Urinary bladder (tissue), 4 donors: ENCODE measurements at places on chromosomes 12 and 14. TPM values are rescaled to one million over a fixed set of nuclear protein-coding genes. Genes with fewer than 3 reads are reported as not detected.

DNA sequence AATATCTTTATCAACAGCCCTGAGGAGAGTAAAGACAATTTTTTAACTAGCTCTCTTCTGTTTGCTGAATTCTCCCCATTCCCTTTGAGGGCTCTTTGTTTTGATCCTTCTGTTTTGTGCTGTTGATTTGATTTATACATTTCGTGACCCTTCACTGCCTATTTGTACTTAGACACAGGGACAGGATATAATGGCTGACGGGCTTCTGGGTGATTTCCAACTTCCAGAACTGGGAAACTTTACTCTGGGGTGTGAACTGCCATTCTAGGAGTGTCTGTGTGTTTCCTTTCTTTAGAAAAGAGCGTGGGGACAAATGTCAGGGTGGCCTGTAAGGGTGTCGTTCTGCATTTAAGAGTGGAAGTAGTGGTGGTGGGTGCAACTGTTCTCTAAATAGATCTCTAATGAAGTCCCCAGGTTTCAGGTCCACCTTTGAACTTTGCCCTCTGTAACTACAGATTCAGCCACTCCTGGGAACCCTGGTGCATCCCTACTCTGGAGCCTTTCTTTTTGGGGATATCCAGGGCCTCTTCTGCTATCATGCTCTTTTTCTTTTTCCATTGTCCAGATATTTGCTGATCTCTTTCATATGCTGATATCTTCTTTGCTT, 22.3 kb upstream of the SSPN start:
- no peak for DNase-seq

DNA sequence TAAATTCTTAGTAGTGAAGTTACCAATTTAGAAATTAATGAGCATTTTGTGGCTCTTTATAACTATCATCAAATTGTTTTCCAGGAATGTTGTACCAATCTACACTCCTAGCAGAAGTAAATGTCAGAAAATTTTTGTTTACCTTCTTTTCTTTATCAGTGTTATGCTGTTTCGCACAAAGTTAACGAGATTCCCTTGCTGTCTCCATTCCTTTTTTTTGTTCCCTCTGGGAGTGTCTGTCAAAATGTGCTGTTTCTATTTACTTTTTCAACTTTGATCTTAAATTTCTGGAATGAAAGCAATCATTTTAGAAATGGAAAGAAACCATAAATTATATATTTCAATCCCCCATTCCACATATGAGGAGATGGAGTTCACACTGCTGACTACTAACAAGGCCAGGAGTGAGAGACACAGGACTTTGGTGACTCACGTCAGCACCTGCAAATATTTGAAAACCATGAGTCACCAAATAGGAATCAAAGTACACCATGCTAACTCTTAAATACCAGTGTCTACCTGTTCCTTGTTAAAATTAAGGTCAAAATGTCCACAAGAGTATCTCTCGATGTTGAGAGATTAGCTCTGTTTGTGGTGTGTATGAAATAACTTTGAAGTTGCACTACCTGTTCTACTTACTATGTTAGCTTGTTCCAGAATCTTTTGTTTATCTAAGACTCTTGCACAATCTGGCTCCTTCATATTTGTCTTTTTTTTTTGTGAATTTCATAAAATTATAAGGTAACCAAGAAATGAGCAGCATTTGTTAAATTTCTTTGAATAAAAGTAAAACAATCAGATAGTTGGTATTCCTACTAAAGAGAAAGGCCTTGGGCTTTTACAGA, 106.0 kb downstream of the RMST start:
- DNase-seq: peak; percentile 73

DNA sequence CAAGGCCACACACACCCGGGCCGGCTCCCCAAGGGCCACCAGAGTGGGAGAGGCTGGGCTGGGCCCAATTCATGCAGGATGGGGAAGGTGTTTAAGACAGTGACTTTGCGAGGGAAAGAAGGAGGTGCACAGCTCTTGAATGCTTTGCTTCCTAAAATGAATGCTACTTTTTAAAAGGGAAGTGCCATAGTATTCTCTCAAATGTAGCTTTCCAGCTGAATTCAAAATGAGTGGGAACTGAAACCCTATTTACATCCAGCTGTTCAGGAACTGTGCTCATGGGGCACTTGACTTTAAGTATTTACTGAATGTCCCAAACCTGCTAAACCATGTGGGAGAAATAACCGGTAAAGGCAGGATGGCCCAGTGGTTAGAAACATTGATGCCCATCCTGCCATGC, 7.6 kb downstream of the ITPK1 start:
- DNase-seq: no peak

- DNase-seq: no peak
Measured at GRCh38 chr14:77436042-77436441, 12.7 kb upstream of the NOXRED1 start.

The LGMN gene
- total RNA-seq: 76.5 TPM

The CCDC177 gene
- 0.05 TPM for total RNA-seq

The TAS2R10 gene
- 7.8 TPM for total RNA-seq
